ENCODE measurements at places on chromosomes 12 and 14.

DNA sequence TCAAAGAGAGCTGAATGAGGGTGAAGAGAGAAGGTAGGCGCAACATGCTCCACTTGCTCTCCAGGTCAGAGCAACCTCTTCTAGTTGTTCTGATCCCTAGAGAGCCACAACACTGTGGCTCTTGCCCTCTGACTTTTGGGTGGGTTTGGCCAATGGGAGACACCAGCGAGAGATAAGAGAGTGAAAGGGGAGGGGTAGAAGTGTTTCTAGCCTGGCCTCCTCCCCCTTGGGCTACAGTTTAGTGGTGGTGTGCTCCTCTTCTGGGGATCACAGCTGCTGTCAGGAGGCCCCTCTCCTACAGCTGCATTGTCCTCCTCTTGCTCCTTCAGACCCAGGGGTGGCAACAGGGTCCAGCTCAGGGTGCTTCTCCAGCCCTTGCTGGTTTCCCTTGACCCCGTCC is 454.8 kb downstream of the FUT8 start:
- no peak for DNase-seq

DNA sequence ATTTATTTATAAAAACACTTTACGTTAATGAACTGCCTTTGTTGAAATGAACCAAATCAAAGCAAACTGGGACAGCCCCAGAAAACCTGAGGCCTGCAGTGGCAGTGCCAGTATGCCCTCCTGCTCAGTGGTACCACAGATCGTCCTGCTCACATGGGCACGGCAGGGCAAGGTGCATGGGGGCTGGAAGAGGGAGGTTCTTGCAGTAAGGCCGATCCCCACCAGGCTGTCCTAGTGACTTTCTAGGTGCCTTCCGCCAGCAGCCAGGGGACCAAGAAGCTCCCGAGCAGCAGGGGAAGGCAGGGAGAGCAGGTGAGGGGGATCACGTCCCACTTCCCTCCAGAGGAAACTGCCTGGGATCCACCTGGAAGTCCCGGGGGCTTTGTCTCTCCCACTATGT is 63.9 kb downstream of the TESC start:
- no peak for DNase-seq

DNA sequence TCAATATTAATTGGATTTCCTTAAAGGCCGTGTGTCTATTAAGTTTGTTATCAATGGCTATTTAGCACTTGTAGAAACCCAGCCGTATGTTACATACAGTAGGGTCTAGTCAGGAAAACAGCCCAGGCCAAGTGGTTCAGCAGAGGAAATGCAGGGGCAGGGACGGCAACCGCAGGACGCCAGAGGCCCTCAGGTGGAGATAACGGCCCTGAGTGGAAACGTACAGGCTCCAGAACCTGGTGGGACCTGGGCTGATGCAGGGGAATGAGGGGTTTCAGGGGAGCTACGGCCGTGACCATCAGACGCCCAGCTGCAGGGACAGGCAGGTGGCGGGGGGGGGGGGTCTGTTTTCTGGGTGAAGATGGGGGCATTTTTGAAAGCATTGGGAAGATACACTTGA is 3.7 kb upstream of the ANKLE2 start:
- DNase-seq, result no peak

- DNase-seq, result no peak
Observed at GRCh38 chr14:20751963-20752562, 6.4 kb downstream of the EDDM3A start.

GRCh38 chr14:61611880-61612630 is 83.3 kb upstream of the HIF1A start:
- DNase-seq, result no peak

- DNase-seq, result no peak
Observed at GRCh38 chr12:120678572-120678971, 8.4 kb upstream of the MLEC start.

- peak; percentile 96 for DNase-seq
Observed at GRCh38 chr12:96445691-96446583, 43.4 kb upstream of the CFAP54 start.

- DNase-seq, result peak; percentile 45
Observed at GRCh38 chr14:60313093-60313492, 64.1 kb downstream of the PPM1A start.

DNA sequence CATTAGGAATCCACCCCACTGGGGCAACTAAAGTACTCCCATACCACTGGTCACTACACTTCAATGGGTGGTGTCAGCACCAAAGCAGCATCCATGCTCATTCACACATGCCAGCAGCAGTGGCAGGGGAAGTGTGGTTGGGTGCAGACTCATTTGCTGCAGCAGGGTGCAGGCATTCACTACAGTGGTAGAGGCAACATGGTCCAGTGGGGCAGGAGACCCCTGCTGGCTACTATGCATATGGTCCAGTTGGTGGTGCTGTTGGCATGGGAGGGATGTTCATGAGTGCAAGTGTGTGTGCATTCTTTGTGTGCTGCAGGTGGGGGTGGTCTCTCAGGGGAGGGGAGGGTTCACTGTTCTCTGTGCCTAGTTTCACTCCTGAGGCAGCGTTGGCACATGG is 908.4 kb upstream of the NOVA1 start:
- DNase-seq, result no peak

GRCh38 chr12:75507086-75507485 is 4.3 kb downstream of the KRR1 start:
- no peak for DNase-seq

- no peak for DNase-seq
Observed at GRCh38 chr12:124338448-124338847, 43.6 kb downstream of the RFLNA start.

GRCh38 chr14:96195441-96196081 is 9.1 kb upstream of the BDKRB2 start:
- no peak for DNase-seq

DNA sequence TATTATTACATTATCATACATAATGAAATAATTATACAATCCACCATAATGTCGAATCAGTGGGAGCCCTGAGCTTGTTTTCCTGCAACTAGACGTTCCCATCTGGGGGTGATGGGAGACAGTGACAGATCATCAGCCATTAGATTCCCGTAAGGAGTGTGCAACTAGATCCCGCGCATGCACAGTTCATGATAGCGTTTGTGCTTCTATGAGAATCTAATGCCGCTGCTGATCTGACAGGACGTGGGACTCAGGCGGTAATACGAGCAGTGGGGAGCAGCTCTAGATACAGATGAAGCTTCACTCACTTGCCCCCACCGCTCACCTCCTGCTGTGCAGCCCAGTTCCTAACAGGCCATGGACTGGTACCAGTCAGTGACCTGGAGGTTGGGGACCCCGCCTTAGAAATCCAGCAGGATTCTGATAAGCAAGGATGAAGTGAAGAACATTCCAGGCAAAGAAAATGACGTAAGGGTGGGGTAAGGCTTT is 204.6 kb downstream of the ETV6 start:
- no peak for DNase-seq

GRCh38 chr12:46209170-46209569 is 59.7 kb downstream of the SLC38A1 start:
- DNase-seq, result peak; percentile 51

DNA sequence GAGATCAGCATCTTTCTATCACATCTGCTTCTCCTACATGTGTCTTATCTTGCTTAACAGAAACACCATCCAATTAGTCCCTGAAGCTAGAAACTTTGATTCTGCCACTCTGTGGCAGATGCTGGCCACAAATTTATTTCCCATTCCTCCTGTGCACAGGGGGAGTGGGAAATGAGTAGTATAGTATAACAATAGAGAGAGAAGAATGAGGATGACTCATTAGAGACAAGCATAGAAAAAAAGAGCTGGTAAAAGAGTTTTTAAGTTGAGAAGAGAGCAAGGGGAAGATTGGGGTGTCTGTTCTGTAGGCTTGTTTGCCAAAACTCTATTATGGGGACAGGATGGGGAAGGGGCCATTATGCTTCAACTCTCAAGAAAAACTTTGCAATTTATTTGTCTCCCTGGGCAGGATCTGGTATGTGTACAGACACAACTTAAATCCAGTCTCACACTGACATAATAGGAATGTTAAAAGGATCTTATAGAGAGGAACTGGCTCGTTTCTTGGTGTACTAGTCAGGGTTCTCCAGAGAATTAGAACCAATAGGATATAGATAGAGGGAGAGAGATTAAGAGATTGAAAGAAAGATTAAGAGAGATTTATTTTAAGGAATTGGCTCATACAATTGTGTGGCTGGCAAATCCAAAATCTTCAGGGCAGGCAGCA is 142.6 kb upstream of the CPSF6 start:
- DNase-seq, result peak; percentile 12

GRCh38 chr12:127162307-127162706 is 1104.7 kb upstream of the TMEM132C start:
- no peak for DNase-seq

DNA sequence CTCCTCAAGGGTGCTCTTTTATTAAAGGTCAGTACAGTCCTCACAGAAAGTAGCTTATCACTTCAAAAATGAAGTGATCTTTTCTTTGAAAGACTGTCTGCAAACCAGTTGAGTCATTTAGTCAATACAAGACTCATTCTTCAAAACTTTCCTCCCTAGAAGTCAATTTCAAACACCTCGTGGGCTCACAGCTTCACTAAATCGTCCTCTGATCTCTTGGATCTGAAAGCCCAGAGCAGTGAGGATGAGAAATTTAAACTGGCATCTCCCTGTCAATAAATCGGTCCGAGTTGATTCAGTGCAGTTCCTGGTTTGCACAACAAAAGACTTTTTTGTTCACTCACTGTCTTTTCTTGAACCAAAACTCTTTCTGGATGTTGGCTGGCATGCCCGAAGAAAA is 44.5 kb downstream of the NUAK1 start:
- DNase-seq, result no peak

DNA sequence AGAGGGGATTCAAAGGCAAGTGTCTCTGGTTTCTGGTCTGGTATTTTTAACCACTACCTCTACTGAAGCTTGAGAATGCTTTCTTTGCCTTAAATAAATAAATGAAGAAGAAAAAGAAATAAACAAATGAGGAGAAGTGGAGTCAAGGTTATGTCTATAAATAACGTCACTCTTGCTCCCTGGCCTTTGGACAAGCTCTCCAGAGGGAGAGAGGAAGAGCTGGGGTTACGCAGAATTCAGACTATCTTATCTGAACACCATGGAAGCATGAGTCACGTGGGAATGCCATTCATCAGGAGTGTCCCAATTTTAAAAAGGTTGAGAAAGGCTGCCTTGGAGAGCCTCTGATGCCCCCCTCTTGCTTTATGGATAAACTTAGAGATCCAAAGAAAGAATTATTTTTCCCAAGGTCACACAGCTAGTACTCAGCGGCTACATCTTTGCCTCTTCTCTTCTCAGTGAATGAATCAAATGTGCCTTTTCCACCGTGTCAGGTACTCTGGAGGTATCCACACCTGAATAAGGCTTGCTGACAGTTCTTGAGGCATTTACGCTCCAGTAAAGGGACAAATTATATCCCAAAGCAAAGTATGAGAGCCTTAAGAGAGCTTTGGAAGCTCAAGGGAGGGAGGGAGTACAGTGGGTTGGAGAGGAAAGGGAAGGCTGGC is 12.9 kb upstream of the MSI1 start:
- DNase-seq, result peak; percentile 77

DNA sequence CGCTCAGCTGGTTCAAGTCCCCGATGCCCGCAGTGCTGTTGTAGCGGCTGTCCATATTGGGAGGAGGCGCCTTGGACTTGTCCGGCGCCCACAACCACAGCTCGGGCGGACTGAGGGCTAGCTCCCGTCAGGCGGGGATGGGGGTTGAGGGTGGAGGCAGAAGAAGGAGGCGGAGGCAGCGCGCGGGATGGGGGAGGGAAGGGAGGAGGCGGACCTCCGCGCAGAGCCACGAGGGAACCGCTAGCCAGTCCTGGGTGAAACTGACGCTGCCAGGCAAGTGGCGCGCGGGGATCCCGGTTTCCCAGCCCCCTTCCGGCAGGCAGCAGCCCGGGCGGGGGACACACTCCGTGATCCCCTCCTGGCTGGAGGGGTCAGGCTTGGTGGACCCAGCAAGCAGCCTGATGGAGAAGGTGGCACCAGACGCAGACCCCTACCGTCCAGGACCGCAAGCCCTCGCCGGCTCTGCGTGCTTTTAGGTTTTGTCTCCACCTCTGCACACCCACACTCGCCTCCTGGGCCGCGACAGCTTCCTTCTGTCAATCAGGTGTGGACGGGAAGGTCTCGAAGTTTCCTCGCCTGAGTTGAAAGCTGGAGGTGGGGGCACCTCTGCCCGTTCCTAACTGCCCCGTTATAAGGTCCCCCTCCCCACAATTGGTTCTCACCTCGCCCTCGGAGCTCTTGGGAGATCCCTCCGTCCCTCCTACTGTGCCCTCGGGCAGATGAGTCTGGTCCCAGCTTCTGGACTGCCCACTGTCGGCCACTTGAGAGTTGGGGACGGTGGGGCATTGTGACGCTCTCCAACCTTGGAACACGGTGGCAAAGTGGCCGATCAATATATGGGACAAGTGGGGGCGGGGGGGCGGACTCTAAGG is at the start of gene CPNE8:
Gene CPNE8 (minus strand): TSS at position 112 of the 872 bp plus-strand sequence. CDS start 57 bp downstream, at position 55.
- peak; percentile 50 for DNase-seq

DNA sequence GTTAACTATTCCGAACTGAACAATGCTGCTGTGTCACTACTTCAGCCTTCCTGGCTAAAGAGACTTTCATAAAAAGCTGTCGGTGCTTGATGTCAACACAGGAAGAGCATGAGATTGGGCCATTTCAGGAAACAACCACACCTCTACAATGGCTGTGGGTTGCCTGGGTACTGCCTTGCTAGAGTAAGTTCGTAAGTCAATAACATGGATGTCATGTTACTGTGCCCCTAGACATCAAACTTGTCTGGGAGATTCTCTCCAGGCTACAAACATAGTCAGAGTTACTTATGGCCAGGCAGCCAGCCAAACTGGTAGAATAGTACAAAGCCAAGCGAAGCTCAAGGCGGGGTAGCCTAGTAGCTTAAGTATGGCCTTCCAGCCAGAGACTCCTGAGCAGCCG is 23.1 kb downstream of the MAX start:
- DNase-seq, result no peak

- peak; percentile 48 for DNase-seq
Observed at GRCh38 chr12:79935624-79936345, 888 bp upstream of the PPP1R12A start.

GRCh38 chr12:911191-911826 is 38.2 kb downstream of the RAD52 start:
- DNase-seq, result no peak

- DNase-seq, result no peak
Observed at GRCh38 chr12:79920421-79921238, 14.3 kb downstream of the PPP1R12A start.

- DNase-seq, result no peak
Observed at GRCh38 chr12:19382563-19382962, 56.7 kb upstream of the AEBP2 start.

DNA sequence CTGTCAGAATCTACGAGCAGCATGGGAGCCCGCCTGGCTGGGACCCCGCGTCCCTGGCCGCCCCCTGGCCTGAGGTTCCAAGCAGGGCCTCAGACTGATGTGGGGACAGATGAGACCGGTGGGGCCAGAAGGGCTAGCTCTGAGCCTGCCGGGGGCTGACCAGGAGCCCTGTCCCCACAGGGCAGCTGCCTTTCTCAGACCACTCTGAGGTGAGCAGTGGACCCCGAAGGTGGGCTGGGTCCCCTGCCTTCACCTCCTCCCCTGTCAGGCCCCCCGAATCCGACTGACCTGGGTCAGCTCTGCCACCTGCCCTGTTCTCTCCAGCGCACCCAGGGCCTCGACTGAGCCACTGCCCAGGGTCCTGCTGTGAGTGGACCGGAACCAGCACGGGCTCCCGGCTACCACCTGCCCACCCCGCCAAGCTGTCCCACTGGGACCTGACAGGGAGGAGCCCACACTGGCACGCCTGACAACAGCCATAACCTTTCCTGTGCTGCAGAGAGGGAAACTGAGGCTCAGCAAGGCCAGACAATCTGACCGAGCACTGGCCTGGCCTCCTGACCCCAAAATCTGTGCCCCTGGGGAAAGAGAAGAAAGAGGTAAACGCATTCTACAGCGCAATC is 29.7 kb upstream of the TMEM179 start:
- DNase-seq, result no peak

All from choroid plexus epithelial cell (primary cell).